G401 (cell line): ENCODE measurements at places on chromosomes 3 and 15.

DNA sequence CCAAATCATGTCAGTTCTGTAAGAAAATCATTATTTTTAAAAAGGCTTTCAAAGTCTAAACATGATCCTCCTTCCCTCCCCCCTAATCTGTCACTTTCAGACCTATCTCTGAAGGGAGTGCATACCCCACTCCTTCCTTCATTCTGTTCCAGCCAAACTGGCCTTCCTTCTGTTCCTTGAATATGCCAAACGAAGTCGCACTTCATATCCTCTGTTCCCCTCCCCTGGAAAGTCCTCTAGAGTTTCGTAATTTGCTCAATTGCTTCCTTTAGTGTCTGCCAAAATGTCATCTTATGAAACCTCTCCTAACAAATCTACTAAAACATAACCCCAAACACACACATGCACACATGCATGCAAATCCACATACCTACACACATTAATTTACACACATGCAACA is 69.5 kb upstream of the TUSC7 start:
- no peak for DNase-seq

DNA sequence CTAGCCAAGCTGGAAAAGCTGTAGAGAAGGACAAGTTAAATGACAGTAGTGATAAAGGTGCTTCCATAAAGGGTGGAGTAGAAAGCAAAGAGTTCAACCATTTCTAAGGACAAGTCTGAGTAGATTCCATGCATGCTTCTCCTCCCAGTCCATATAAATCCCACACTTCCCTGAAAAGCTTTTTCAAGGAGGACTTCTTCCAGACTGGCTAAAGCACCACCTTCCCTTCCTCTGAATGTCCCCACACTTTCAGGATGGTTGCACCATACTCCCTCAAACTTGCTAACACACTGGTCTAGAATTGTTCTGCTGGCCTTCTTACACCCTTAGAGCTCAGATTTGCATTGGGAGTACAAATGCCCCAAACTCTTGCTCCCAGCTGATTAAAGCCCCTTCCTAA is 40.9 kb downstream of the FBN1 start:
- DNase-seq = no peak

DNA sequence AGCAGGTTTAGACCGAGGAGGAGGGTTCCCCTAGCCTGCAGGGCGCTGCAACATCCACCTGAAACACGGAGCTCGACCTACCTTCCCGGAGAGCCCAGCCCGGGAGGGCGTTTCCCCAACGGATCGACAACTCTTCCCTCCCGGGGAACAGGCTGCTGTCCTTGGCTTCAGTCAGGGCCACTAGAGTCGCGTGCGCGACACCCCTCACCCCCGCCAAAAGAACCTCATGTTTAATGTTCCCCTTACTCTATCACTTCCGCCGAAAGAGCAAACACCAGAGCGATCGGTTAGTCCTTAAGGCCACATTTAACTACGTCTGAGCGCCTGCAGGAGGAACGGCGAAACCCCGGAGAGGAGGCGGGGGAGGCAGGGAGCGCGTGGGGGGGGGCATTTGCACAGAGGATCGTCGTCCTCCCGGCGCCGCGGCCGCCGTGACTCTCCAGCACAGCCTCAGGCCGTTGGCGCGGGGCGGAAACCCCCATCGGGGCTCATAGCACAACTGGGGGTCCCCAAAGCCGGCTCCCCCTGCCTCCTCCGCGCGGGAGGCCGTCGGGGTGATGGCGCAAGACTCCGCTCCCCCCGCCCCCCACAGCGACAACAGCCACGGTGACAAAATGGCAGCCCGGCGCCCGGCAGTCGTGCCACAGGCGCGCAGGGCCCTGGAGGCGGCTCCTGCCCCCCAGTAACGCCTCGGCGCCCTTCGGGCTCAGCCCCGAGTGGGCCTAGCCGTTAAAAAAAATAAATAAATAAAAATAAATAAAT is 3.2 kb downstream of the ANP32A start:
- peak; percentile 75 for DNase-seq

GRCh38 chr3:23656821-23657220 is 148.9 kb upstream of the UBE2E1 start:
- peak; percentile 60 for DNase-seq

GRCh38 chr3:11391174-11391879 is 119.1 kb downstream of the ATG7 start:
- DNase-seq = peak; percentile 52

DNA sequence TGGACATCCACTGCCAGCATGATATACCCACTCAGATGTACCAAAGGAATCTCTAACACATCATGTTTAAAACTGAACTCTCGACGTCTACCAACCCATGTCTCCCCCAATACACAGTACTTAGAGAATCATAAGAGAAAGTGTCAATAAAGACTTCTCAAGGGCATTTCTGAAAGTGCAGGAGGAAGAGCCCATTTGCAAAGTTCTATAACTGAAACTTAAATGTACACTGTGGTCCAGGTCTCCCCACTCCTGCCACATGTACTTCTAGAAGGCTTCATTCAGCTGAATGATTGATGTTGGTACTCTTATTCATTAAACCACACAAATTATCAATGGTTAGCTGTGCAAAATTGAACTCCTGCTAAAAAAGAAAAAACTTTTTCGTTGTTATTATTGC is 31.8 kb downstream of the HERC1 start:
- DNase-seq = no peak

DNA sequence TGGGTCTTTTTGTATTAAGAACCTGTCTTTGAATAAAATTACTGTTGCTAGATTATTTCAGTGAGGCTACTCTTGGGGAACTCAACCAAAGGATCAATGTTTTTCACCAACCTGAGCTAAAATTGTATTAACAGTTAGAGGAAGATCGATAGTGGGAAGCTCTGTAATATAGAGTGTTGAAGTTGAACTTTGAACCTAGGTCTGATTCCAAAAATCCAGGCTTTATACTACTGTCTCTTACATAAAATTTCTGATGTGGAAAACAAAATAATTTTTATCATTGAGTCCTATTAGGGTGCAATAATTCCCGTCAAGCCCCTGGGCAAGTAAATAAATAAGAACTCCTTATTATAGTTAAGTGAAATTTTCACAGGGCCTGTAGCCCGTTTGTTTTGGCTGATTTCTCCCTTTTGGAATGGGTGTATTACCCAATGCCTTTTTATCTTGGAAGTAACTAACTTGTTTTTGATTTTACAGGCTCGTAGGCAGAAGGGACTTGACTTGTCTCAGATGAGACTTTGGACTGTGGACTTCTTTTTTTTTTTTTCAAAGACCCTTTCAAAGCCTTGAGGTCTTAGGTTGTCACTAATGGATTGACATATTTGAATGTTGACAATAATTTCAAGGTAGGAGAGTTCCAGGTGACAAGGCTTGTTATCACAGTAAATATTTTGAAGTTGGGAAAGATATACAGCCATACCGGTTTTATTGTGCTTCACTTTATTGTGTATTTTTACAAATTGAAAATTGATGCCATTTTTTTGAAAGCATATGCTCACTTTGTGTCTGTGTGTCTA is 276.1 kb downstream of the NFKBIZ start:
- DNase-seq = no peak

GRCh38 chr15:78850941-78851755 is 21.5 kb upstream of the MORF4L1 start:
- no peak for DNase-seq

DNA sequence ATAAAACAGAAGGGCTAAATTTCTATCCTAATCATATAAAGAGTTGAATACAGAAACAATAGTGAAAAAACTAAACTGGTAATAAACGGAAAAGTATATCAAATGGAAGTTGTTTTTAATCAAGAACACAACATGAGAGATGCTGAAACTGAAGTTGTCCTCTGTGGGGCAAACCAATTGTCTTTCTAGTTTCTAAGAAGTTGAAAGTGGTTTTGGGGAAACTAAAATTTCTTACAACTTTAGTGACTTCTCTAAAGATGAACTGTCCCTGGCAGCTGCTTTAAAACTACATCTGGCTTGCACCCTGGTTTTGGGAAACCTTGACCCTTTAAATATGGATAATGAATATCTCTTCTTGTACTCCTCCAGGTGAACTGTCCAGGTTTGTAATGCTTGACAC is 155.6 kb downstream of the ADAM10 start:
- no peak for DNase-seq

- DNase-seq = no peak
These were observed 42.0 kb downstream of the BFSP2 start for GRCh38 chr3:133441867-133442270.

DNA sequence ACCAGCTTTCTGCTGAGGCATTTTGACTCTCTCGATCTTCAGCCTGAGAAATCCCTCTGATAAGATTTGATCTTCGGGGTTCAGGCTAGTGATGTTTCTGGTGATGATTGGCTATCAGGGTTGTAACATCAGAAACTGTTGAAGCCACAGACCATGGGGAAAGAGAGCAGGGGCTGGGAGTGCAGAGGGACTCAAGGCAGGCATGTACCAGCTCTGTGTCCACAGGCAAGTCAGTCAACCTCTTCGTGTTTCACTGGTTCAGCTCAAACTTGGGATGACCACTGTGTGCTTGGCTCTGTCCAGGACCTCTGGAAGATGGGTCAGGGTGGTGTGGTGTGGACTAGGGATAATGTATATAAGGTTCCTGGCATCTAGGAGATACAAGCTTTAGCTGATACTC is 116.5 kb downstream of the EEFSEC start:
- no peak for DNase-seq

DNA sequence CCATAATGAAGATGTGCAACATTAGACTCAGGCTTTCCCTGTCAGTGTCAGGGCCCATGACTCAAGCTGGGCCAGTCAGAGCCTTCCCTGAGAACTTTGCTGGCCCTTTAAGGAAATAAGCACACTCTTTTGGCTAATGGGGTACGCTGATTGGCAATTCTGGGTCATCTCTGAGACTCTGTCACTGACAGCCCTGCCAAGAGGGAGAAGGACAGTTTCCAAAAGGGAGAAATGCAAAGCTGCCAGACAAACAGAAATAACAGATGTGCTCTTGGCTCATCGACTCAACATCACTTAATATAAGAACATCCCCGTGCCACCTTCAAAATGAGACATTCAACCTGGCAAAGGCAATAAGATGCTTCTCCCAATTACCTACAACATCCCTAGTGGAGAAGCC is 491.9 kb upstream of the PROK2 start:
- no peak for DNase-seq

GRCh38 chr3:131550562-131551465 is 48.0 kb upstream of the MRPL3 start:
- DNase-seq = no peak

- no peak for DNase-seq
These were observed 1.2 kb downstream of the TRIM71 start for GRCh38 chr3:32818970-32819511.

DNA sequence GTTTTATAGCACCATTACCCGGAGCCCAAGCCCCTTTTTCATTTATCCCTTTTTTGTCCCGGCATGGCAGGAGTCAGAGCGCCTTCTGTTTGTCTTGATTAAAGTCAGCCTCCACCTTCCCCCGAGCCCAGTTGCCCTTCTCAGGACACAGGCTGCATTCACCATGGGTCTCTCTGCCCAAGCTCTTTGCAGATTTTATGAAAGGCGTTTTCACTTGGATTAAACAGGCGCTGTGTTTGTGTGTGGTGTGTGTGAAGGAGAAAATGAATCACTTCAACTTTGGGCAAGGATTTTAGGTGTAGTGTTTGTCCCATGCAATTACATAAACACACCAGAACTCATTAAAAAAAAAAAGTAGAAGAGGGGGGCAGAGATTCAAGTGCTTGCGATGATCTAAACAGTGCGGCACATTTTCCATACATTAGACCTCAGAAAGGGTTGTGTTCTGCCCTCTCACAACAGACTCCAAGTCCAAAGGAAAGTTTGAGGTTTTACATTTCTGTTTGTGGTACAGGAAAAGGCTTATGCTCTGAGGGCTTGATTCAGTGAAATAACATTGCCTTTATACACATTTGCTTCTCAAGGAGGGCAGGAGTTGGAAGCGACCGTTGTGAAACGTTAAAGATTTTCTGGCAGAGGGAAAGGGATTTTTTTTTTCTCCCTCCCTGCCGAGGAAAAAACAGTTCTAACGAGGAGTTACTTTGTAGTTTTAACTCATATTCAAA is 14.5 kb upstream of the IL16 start:
- DNase-seq = no peak

GRCh38 chr3:35871009-35871408 is 231.7 kb downstream of the ARPP21 start:
- DNase-seq = no peak

DNA sequence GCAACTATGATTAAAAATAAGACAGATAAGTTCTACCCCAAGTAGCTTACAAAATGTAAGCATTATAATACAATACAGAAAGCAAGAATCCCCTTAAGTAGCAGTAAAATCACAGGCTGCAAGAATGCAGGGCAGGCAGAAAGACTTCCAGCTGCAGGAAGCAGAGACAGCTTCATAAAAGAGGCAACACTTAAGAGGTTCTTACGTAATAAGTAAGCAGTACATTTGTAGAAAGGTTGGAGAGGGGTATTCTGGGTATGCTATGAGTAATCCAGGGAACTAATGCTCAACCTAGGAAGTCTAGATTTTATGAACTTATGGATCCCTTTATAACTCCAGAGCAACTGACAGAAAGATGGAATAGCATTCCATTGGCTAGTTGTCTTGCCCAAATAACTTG is 151.6 kb downstream of the IL5RA start:
- no peak for DNase-seq

- no peak for DNase-seq
These were observed 87.7 kb downstream of the ATP10A start for GRCh38 chr15:25775317-25775912.

- DNase-seq = no peak
These were observed 8.5 kb upstream of the ILDR1 start for GRCh38 chr3:122030381-122031122.

GRCh38 chr3:147267434-147267833 is 138.9 kb downstream of the ZIC4 start:
- no peak for DNase-seq

GRCh38 chr3:188362405-188362831 is 208.5 kb downstream of the LPP start:
- no peak for DNase-seq

- no peak for DNase-seq
These were observed 43.9 kb downstream of the B3GNT5 start for GRCh38 chr3:183296944-183297343.

- DNase-seq = no peak
These were observed 219.5 kb upstream of the MDFIC2 start for GRCh38 chr3:70531838-70532489.

DNA sequence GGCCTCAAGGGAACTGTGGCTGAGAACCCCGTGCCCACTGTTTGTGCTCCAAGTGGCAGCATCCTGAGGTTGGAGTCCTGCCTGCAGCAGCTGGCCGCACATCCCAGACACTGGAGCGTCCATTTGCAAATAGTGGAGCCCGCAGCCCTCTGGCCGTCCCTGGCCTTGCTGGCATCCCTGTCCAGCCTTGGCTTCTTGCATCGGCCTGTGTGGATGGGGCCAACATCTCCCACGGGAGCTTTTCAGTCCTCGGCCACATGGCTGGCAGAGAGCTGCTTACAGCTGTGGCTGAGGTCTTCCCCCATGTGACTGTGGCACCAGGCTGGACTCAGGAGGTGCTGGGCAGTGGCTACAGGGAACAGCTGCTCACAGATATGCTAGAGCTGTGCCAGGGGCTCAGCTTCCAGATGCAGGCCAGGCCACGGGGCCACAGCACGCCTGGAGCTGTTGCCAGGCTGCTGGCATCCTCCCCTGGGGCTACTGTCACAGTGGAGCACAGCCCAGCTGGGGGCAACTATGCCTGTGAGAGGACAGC is 71.2 kb downstream of the FAM43A start:
- peak; percentile 12 for DNase-seq
